ENCODE measurements at places on chromosomes 11 and 22.

DNA sequence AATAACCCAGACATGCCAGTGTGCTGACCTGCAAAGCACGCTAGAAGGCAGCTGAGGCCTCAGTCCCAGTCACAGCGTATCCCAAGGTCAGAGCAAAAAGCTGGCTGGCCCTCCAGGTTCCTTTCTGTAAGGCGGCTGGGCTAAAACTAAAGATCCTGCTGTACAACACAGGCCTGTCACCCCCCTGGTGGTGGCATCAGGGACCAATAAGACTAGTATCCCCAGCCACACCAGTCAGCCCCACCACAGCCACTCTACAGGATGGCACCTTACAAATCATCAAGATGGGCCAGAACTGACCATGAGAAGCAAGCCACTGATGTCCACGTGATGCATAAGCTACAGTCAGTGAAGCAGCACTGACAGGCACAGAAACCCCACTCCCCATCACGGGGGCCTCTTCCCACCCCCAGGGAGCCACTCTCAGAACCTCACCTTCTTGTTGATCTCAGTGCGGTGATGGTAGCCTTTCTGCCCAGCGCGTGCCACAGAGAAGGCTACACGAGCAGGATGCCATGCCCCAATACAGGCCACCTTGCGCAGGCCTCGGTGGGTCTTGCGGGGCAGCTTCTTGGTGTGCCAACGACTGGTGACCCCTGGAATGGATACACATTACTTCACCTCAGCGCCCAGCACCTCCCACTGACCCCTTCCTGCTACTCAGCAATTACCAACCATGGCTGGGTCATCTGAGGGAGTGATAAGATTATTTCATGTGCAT, 5.0 kb downstream of the RPL3 start:
- no peak for DNase-seq

DNA sequence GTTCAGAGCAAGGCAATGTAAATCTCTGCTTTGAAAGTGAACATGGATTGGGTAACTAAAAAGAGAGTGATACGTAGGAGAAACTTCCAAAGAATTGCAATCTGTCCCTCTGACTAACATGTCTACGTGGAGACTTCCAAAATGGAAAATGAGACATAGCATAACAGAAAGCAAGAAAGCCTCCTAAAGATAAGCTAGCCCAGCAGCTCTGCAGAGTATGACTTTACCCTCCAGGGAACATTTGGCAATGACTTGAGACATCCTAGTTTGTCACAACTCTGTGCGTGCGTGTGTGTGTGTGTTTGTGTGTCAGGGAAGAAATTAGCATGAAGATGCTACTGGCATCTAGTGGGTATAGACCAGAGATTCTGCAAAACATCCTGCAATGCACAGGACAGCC, 817.4 kb downstream of the NTM start:
- DNase-seq, result no peak

GRCh38 chr11:87022254-87022653, 15.5 kb upstream of the TMEM135 start:
- DNase-seq, result no peak

GRCh38 chr11:6129635-6130034, 22.2 kb downstream of the OR56B4 start:
- no peak for DNase-seq

DNA sequence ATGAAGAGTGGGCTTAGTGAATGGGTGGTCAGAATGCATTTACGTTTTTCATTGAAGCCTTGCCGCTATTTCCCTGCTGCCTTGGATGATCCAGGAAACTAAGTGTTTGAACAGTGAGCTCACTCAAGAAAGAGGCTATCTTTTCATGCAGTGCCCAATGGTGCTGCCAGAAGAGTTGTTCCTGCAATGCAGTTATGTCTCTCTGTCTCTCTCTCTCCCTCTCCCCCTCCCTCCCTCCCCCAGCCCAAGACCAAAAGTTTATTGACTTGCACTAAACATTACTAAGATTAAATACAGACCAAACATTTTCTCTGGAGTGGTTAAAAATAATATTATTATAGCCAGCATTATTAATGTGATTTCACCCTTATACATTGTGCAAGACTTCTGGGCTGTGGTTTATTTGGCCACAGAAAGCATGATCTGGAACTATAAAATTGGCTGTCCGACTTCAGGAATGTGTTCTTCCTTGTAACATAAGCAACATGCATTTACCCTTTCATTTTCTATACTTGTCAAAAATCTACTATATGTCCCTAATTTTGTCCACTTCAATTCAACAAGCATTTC, 6.6 kb upstream of the FUT4 start:
- no peak for DNase-seq

DNA sequence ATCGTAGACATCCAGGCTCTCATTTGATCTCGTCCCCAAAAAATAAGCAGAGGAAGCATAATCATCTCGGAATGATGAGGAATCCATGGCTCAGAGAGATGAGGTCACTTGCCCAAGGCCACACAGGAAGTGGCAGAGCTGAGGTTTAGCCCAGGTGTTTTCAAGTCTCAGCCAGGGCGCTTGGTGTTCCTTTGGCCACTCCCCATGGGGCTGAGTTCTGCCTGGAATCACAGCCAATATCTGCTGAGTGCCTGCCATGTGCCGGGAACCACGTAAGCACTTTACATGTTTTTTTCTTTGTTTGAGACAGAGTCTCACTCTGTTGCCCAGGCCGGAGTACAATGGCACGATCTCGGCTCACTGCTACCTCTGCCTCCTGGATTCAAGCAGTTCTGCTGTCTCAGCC, 29.5 kb upstream of the MYH9 start:
- DNase-seq, result no peak

DNA sequence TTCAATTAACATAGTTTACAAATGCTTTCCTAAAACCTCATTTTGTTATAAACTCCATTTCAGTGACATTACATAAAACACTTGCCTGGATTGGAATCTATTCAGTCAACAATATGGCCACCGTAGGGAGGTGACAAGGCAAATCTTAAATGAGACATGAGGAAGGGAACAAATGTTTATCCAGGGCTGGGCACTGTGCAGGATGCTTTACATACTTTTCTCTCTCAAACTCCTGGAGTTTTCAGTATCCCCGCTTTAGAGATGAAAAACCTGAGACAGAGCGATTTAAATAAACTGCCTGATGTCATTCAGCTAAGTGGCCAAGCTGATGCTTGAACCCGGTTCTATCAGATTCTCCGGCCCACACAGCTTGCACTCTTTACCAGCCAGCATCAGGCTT, 259.9 kb downstream of the CADM1 start:
- DNase-seq, result no peak

DNA sequence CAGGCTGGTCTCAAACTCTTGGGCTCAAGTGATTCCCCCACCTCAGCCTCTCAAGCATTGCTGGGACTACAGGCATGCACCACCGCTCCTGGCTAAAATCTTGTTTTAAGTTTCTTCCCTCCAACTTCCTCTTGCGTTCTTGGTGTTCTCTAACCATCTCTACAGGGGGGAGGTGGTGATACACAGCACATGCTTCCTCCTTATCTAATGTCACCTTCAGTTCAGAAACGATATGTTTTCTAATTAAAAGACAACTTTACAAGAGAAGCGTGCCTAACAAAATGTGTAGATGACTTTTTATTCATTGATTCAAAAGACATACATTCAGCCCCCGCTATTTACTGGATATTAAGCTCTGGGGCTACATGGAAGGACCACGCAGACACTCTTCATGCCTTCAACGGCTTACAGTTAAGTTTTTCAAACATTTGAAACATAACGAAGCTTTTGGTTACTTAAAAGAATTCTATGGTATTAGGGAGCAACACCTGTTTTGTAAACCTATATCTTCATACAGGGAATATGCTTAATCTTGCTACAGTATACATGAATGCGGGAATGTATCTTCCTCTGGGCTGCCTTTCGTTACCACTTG, 933 bp upstream of the DLAT start:
- DNase-seq, result no peak

DNA sequence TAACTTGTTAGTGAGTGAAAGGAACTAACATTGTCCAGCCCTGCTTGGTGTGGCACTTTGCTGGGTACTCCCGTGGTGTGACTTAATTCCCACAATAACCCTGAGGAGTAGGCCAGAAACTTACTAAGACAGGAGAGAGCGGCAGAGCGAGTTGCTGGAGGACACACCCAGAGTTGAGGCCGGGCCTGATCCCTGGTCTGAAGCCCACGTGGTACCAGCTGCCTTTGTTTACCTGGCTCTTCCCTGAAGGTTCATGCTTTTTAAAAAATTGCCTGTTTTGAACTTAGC, 594 bp downstream of the MPST start:
- DNase-seq, result no peak
